ENCODE measurements at places on chromosomes 6 and 20. TPM values are rescaled to one million over a fixed set of nuclear protein-coding genes. Genes with fewer than 3 reads are reported as not detected.

DNA sequence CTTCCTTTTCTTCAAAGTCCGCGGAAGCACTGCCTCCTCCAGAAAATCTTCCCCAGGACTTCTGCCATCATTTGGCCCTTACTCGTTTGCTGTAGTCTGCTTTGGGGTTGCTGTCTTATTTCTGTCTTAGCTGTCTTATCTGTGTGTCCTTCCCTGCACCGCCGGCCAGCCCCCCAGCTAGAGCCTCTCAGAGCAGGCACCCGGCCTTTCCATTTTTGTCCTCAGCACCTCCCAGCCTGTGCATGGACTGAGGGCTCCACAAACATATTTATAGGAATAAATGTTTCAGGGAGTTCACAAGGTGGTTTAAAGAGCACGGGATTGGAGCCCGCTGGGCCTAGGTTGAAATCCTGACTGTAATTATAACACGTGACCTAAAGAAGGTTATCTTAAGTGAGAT, 8.1 kb downstream of the GLP1R start:
- no peak for DNase-seq

GRCh38 chr6:39327507-39327906, 5.0 kb upstream of the KCNK16 start:
- DNase-seq, result no peak

- DNase-seq, result peak; percentile 84
Measured at GRCh38 chr6:28944412-28944865, 20.7 kb upstream of the TRIM27 start.

- peak; percentile 68 for DNase-seq
Measured at GRCh38 chr6:28104392-28105244, 19.8 kb upstream of the ZSCAN16 start.

DNA sequence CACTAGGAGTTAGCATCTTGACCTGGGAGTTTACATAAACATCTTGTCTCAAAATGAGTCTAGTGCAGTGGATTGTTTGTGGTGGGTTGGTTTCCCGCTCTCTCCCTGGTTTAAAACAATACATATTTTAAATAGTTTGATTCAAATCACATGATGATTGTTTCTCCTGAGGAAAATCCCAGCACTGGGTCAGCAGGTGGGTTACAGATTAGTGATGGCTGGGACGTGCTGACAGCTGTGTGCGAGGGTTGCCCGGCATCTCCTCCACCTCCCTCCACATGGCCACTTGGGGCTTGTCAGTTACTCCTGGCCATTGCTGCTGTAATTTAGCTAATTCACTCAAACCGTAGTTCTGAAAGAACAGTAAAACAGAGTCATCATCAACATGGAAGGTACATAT, 306.4 kb upstream of the CITED2 start:
- no peak for DNase-seq

Gene OR12D3
- total RNA-seq, result not detected

Gene SLC22A2
- total RNA-seq, result under 0.01 TPM

Gene OTOR
- not detected for total RNA-seq

Measured in fibroblast of villous mesenchyme (primary cell).